ENCODE measurements at places on chromosomes 6 and 20. TPM values are rescaled to one million over a fixed set of nuclear protein-coding genes. Genes with fewer than 3 reads are reported as not detected.

DNA sequence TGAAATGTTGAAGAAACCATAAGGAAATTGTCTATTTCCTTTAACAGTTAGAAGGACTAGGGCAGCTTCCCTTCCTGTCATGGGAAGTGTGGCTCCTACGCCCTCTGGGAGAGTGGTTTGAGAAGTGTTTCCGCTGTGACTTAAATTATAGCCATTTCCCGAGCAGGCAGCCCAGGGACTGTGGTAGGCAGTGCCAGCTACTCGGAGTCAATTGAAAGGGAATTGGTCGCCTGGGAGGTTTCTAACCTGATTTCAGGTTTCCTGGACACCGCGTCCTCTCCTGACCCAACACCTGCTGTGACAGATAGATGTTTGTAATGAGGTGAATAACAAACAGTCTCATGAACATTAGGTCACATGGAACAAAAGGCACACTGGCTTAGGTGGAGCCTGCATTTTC is 256.1 kb upstream of the PLCB4 start:
- H3K4me3 ChIP-seq, result no peak overlapping the region
- no peaks in the 10 kb centered on the region for H3K27me3 ChIP-seq
- H3K27ac ChIP-seq, result peak overlapping the region; percentile 50
- H3K4me1 ChIP-seq, result peaks cover 5% of the 10 kb centered on the region
- H3K36me3 ChIP-seq, result no peaks in the 10 kb centered on the region

GRCh38 chr6:31285486-31285885 is 13.6 kb upstream of the HLA-C start:
- no peak overlapping the region for H3K4me3 ChIP-seq
- no peaks in the 10 kb centered on the region for H3K27me3 ChIP-seq
- no peak overlapping the region for H3K27ac ChIP-seq
- no peaks in the 10 kb centered on the region for H3K36me3 ChIP-seq
- DNase-seq, result no peak

DNA sequence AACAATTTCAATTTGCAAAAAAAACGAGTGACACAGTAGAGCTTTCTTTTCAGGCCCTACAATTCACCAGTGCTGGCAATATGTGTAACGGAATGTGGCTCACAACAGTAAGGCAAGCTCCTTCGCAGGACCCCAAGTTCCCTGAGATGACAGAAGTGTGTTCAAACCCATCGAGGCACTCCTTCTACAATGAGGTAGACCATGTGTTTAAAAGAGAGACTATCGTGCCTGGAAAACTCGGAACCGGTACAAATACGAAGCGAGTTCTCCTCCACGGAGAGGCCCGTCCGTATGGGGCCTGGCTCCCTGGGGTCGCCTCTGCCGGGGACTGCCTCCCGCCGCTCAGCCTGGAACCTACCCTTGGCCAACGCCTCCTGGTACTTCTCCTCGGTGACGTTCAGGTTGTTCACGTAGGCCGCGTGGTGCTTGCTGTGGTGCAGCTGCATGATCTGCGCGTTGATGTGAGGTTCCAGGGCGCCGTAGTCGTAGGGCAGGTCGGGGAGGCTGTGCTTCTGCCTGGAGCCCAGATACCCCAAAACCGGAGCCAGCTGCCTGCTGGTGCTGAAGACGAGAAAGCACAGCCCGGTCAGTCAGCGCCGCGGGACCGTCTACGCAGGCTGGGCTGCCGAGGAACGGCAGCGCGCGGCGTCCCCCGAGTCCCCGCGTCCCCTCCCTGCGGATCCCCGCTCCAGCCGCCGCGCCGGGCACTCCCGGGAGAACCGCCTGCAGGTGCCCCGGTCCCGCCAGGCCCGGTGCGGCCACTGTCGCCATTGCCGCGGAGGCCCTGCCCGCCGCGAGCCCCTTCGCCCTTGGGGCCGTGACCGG is 526 bp downstream of the SOD2 start:
- peak overlapping the region; percentile 85 for H3K4me3 ChIP-seq
- peaks cover 28% of the 10 kb centered on the region for H3K36me3 ChIP-seq
- peak overlapping the region; percentile 99 for H3K27ac ChIP-seq
- H3K4me1 ChIP-seq, result peaks cover 63% of the 10 kb centered on the region

- H3K27ac ChIP-seq, result no peak overlapping the region
- no peaks in the 10 kb centered on the region for H3K36me3 ChIP-seq
- DNase-seq, result no peak
Measured at GRCh38 chr6:40585223-40585622, 1.9 kb downstream of the LRFN2 start.

- H3K27ac ChIP-seq, result no peak overlapping the region
- H3K27me3 ChIP-seq, result no peaks in the 10 kb centered on the region
- DNase-seq, result no peak
- H3K4me1 ChIP-seq, result peaks cover 25% of the 10 kb centered on the region
Measured at GRCh38 chr20:17943343-17943742, 25.3 kb downstream of the SNX5 start.

DNA sequence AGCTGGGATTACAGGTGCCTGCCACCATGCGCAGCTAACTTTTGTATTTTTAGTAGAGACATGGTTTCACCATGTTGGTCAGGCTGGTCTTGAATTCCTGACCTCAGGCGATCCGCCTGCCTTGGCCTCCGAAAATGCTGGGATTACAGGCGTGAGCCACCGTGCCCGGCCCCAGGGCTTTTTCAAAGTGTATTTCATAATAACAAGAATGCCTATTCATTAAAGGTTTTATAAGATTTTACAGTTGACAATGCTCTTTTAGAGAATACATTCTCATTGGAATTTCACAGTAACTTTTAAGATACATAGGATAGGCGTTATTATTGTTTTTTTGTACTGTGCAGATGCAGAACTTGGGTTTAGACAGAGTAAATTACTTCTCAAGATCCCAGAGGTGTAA is 52.6 kb upstream of the PTPRK start:
- no peak overlapping the region for H3K4me3 ChIP-seq
- no peaks in the 10 kb centered on the region for H3K27me3 ChIP-seq
- no peak overlapping the region for H3K27ac ChIP-seq
- no peak for DNase-seq
- peaks cover 9% of the 10 kb centered on the region for H3K4me1 ChIP-seq
- no peaks in the 10 kb centered on the region for H3K36me3 ChIP-seq

- no peak overlapping the region for H3K4me3 ChIP-seq
- H3K27me3 ChIP-seq, result no peaks in the 10 kb centered on the region
- no peak overlapping the region for H3K27ac ChIP-seq
- no peak for DNase-seq
- H3K36me3 ChIP-seq, result no peaks in the 10 kb centered on the region
- H3K4me1 ChIP-seq, result no peaks in the 10 kb centered on the region
Measured at GRCh38 chr6:143955971-143956370, 52.1 kb downstream of the PLAGL1 start.

DNA sequence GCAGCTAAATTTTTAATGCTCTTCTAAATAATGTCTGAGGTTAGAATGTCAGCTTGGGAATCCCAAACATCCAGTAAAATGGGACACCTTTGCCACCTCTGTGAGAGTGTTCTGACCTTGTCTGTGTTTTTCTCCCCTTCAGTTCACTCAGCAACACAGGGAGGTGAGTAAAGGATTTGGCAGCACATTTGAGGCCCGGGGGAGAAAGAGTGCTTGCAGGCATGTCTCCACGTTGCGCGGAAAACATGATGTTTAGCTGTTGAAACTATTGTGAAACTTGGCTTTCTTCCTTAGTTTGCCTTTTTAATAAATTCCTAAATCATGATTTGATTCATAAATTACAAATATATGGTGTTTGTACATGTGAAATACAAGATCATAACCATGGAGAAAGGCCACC is 707.8 kb upstream of the FLRT3 start:
- no peaks in the 10 kb centered on the region for H3K27me3 ChIP-seq
- H3K27ac ChIP-seq, result no peak overlapping the region
- no peak overlapping the region for H3K4me3 ChIP-seq
- H3K4me1 ChIP-seq, result no peaks in the 10 kb centered on the region
- H3K36me3 ChIP-seq, result no peaks in the 10 kb centered on the region
- no peak for DNase-seq

- no peaks in the 10 kb centered on the region for H3K4me1 ChIP-seq
- H3K27ac ChIP-seq, result no peak overlapping the region
- no peaks in the 10 kb centered on the region for H3K36me3 ChIP-seq
- no peak overlapping the region for H3K4me3 ChIP-seq
- no peak for DNase-seq
- no peaks in the 10 kb centered on the region for H3K27me3 ChIP-seq
Measured at GRCh38 chr6:1855890-1856289, 246.2 kb downstream of the FOXC1 start.

DNA sequence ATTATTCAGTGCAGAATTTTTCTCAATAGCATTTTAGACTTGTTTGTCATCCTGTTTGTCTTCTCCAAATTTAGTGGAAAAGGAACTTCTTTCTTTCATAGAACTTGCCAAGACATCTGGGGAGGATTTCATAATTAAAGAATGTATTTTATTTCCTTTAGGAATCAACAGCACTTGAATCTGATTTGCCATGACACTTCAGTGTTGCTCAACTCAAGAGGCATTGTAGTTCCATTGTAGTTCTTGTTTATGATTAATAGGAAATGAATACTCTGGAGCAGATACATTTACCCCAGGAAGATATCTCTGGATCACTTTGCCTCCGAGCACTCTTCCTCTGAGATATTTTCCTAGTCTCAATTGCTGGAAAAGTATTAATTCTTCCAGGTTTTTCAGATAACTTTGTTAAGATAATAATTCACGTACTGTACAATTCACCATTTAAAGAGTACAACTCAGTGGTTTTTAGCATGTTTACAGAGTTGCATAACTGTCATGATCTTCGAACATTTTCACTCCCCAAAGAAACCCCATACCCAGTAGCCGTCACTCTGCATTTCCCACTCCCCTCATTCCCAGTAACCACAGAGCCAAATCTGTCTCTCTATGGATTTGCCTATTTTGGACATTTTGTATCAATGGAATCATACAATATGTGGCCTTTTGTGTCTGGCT is 29.7 kb downstream of the AKAP12 start:
- no peaks in the 10 kb centered on the region for H3K27me3 ChIP-seq
- peaks cover 44% of the 10 kb centered on the region for H3K4me1 ChIP-seq
- no peak for DNase-seq
- H3K27ac ChIP-seq, result peak overlapping the region; percentile 50

- H3K27ac ChIP-seq, result peak overlapping the region; percentile 84
- no peaks in the 10 kb centered on the region for H3K36me3 ChIP-seq
- DNase-seq, result no peak
- no peaks in the 10 kb centered on the region for H3K27me3 ChIP-seq
- H3K4me3 ChIP-seq, result no peak overlapping the region
Measured at GRCh38 chr6:13445744-13446115, 41.7 kb downstream of the GFOD1 start.

- H3K27me3 ChIP-seq, result no peaks in the 10 kb centered on the region
- no peaks in the 10 kb centered on the region for H3K36me3 ChIP-seq
- no peak for DNase-seq
- no peak overlapping the region for H3K27ac ChIP-seq
- H3K4me1 ChIP-seq, result peaks cover 13% of the 10 kb centered on the region
Measured at GRCh38 chr6:43924222-43924702, 154.3 kb downstream of the VEGFA start.

- H3K36me3 ChIP-seq, result no peaks in the 10 kb centered on the region
- H3K4me1 ChIP-seq, result no peaks in the 10 kb centered on the region
- no peaks in the 10 kb centered on the region for H3K27me3 ChIP-seq
- H3K27ac ChIP-seq, result no peak overlapping the region
- DNase-seq, result no peak
Measured at GRCh38 chr6:63813566-63814120, 178.0 kb downstream of the PHF3 start.

- H3K36me3 ChIP-seq, result peaks cover 14% of the 10 kb centered on the region
- peak overlapping the region; percentile 81 for H3K4me3 ChIP-seq
- peak overlapping the region; percentile 92 for H3K27ac ChIP-seq
- DNase-seq, result peak; percentile 92
Measured at GRCh38 chr20:23634985-23635767, 2.6 kb downstream of the CST3 start.

- H3K4me3 ChIP-seq, result no peak overlapping the region
- no peaks in the 10 kb centered on the region for H3K4me1 ChIP-seq
- H3K36me3 ChIP-seq, result no peaks in the 10 kb centered on the region
- H3K27ac ChIP-seq, result no peak overlapping the region
- no peak for DNase-seq
Measured at GRCh38 chr6:65852369-65852852, 145.4 kb upstream of the EYS start.

DNA sequence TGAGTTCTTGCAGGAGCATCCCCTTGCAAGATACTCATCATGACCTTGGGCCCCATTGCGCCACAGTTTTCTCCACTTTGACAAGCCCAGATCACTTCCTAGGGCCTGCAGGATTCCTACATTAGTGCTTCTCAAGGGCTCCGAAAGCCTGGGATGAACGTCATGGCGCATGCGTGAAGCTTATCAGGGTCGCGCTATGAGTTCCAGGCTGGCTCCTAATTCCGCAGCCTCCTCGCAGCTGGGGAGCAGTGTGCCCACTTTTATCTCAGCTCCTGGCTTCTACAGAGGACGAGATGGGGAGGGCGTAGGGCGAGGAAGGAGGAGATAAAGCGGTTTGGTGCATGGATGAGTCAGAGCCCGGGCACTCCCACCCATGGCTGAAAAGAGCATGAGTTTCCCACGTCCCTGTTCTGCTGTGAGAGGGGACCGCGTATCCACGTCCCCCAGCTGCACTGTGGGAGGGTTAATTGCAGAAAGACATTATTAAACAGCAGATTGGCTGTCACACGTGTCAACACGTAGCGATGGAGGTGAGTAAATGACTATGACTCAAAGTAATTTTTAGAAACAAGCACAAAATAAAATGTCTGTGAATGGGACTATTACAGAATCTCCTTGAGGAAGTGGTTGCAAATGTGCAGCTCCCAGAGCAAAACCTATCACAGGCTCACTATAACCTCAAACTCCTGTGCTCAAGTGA is 72.9 kb upstream of the DSP start:
- H3K27me3 ChIP-seq, result no peaks in the 10 kb centered on the region
- no peak overlapping the region for H3K27ac ChIP-seq
- peaks cover 4% of the 10 kb centered on the region for H3K4me1 ChIP-seq
- peak overlapping the region; percentile 14 for H3K4me3 ChIP-seq

DNA sequence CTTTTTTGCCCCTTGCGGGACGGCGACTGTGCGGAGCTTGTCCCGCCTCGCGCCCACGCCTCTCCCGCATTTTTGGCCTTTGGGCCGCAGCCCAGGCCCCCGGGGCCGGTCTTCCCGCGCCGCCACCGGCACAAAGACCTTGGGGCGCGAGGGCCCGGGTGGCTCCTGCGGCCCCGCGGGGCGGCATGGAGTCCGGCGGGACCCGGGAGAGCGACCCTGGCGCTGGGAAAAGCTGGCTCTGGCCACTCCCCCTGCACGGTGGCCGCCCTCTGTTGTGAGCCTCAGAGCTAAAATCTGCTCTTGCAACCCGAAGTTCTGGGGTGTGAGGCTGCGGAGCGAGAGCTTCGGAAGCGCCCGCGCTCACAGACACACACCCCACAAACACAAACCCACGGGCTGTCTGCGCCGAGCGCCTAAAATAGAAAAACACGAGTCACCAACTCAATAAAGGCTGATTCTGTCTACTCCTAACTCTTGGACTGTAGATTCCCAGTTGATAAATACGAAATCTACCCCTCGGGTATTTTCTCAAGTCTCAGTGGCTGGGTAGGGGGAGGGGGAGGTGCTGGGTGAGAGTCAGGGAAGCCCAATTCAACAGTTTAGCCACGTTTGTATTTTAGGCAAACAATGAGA is 496 bp upstream of the BEND3 start:
- peaks cover 28% of the 10 kb centered on the region for H3K27me3 ChIP-seq
- H3K4me1 ChIP-seq, result peaks cover 15% of the 10 kb centered on the region
- peak overlapping the region; percentile 48 for H3K27ac ChIP-seq

MAP1LC3A gene
- total RNA-seq, result 103 TPM

SNHG17 gene
- 18.7 TPM for total RNA-seq

ENPP5 gene
- 0.46 TPM for total RNA-seq

RHAG gene
- 1.4 TPM for total RNA-seq

APCDD1L gene
- 1.6 TPM for total RNA-seq

EPB41L1 gene
- 28.1 TPM for total RNA-seq
